Kidney glomerular epithelial cell (primary cell): ENCODE measurements at places on chromosomes 11 and 22.

DNA sequence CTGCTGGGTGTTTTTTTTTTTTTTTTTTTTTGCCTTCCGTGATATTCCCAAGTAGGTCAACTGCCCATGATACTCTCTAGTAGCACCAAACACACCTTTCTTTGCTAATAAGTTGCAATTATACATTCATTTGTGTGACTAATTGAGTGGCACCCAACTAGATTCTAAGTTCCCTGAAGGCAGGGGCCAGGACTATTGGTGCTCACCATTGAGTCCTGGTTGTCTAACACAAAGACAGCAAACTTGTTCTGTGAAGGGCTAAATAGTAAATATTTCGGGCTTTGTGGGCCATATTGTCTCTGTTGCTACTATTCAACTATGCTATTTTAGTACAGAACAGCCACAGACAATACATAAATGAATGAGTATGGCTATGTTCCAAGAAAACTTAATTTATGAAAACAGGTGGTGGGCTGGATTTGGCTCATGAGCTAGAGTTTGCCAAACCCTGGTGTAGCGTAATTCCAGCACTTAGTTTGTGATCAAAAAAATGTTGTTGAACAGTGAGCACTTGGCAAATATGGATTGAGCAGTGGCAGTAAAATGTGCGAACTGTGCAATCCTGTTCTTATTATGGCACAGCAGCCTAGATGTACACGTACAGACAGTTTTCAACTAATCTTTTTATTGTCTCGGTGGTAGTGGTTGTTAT is 11.3 kb downstream of the ENDOD1 start:
- no peak for DNase-seq

- DNase-seq: no peak
Observed at GRCh38 chr11:45267052-45267451, 19.1 kb downstream of the SYT13 start.

DNA sequence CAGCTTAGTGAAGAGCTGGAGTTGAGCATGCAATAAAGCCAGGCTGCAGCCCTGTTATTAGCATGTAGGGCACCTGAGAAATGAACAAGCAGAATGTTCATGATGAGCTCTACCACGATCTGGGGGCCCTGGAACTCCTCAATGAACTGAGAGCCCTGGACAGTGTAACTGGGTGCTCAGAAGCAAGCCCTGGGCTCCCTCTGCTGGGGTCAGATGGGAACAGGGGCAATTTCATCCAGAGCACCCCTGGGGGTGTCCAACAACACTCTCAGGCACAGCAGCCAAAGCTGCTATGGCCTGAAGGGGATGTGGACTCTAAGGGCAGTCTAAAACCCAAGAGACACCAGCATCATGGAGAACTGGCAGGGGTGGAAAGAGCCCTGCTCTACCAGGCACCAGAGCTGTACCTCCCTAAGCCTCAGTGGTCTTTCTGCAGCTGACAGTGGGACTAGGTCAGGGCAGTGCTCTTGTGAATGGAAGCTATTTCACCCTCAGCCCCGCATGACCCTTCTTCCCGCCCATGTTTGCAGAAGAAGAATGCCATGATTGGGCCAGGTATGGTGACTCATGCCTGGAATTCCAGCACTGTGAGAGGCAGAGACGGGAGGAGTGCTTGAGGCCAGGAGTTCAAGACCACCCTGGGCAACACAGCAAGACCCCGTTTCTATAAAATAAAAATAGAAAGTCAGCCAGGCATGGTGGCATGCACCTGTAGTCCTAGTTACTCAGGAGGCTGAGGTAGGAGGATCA is 28.9 kb downstream of the THOC5 start:
- no peak for DNase-seq

DNA sequence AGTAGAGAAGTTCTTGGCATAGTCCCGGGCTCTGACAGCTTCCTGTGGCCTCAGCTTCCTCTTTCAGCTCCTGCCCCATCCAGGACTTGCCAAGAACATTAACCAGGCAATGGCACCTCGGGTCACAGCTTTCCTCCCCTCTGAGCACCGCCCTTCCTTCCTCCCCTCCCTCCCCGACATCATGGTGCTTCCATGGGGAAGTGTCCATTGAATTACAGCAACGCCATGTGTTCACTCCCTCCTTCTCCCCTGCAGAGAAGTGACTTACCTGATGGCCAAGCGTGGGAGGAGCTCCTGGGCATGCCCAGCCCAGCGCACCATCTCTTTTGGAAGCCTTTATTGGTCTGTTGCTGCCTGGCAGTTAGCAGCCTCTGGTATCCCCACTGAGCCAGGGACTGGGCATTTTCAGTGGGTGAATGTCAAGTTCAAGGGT is 25.8 kb upstream of the DAGLA start:
- no peak for DNase-seq

- DNase-seq: no peak
Observed at GRCh38 chr22:24433001-24433827, 5.8 kb downstream of the ADORA2A start.

DNA sequence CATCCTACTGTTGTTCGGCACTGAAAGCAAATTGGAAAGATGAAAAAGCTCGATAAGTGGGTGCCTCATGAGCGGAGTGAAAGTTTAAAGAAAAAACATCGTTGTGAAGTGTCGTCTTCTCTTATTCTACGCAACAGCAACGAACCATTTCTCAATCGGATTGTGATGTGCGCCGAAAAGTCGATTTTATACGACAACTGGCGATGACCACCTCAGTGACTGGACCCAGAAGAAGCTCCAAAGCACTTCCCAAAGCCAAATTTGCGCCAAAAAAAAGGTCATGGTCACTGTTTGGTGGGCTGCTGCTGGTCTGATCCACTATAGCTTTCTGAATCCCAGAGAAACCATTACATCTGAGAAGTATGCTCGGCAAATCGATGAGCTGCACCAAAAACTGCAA is 58.4 kb upstream of the FBXO3 start:
- DNase-seq: no peak

GRCh38 chr11:34840736-34841386 is 75.3 kb downstream of the APIP start:
- DNase-seq: no peak

DNA sequence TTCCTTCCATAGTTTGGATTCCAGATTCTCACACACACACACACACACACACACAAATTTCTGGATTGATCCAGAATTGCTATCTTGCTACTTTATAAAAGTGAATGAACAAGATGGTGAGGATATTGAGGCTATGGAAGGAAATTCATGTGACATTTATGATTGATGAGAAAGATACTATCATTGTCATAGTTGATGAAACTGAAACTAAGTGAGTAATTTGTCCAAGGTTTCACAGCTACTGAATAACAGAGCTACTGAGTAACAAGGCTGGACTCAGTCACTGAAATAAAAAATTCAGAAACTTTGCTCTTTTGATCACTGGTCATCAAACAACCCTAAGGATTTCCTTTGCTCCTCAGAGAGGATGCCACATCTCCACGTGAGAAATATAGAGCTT is 16.2 kb downstream of the OR5D16 start:
- no peak for DNase-seq

DNA sequence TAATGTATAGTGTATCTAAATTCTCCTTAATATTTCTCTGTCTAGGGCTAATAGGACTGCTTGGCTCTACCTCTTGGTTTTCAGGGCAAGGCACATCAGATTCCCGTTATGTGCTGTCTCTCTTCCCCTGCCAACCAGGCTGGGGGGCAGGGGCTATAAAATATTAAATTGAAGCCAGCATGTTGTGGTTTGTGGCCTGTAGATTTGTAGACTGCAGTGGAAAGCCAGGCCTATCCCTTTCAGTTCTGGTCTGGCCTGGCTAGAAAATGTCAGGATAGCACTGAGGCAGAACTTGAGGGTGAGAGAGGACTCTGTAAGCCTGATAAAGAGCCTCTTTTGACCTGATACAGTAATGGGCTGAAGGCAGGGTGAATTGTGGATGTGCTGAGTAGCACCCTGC is 14.4 kb upstream of the GRK2 start:
- DNase-seq: no peak

DNA sequence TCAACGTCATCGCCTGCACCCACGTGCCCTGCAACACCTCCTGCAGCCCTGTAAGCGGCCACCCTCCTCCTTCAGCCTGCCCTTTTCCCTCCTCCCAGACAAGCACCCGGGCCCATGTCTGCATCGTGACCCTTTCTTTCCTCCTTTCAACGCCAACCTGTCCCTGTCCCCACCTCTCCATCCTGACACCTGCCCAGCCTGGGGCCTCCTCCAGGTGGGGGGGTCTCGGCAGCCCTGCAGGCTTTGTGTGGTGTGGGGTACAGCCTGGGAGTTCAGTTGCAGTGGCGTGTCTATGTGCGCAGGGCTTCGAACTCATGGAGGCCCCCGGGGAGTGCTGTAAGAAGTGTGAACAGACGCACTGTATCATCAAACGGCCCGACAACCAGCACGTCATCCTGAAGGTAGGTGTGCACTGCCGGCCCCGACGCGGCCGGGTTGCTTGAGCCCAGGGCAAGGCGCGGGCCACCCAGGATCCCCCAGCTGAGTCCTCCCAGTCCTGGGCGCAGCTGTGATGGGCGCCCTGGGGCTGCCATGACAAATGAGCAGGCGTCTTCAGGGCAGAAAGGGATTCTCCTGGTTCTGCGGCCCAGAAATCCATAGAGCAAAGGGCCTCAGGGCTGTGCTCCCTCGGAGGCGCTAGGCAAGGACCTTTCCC is 33.7 kb downstream of the MUC2 start:
- DNase-seq: no peak
